ENCODE measurements at places on chromosomes 7 and 10.

- DNase-seq, result no peak
Measured at GRCh38 chr7:43072530-43072929, 39.9 kb upstream of the HECW1 start.

DNA sequence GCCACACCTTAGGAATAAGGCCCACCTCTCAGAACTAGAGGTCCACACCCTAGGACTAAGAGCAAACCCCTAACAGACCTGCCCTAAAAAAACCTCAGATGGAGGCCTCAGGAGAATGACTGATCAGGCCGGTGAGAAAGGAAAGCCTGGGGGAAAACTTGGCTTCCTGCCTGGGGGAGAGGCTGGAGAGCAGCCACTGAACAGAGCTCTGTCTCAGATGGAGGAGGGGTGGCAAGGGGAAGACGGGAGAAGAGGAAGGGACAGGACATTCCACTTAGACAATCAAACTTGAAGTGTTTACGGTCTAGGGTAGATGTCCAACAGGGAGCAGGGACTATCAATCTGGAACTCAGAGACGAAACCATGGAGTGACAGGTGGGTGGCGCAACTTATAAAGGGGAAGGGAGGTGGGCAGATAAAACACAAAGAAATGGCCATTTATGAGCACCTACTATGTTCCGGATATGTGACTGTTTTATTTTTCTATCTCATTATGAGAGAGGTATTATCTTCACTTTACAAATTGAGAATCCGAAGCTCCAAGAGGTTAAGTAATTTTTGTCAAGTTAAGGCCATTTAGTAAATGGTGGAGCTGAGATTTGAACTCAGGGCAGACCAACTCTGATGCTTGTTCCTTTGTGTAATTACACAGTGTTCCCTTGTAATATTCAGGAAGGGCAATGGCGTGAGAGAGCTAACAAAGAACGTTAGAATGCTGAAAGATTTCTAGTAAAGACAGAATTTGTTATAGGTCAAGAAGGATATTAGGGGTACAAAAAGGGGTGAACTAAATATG, 82.6 kb downstream of the DNMBP start:
- peak; percentile 32 for DNase-seq

GRCh38 chr10:27190508-27190907, 35.4 kb downstream of the MASTL start:
- DNase-seq, result no peak

- no peak for DNase-seq
Measured at GRCh38 chr7:155429651-155430050, 28.3 kb upstream of the EN2 start.

GRCh38 chr10:8369666-8370065, 315.2 kb downstream of the GATA3 start:
- DNase-seq, result no peak

Measured in tibial artery (tissue), 4 donors.